Esophagus mucosa (tissue), 1 donor: ENCODE measurements at places on chromosomes 2 and 18. TPM values are rescaled to one million over a fixed set of nuclear protein-coding genes. Genes with fewer than 3 reads are reported as not detected.

TRIM54 gene
- 0.16 TPM for total RNA-seq

EVX2 gene
- total RNA-seq, result not detected

SCN9A gene
- total RNA-seq, result 0.28 TPM

CD207 gene
- not detected for total RNA-seq

- ATAC-seq, result no peak
These were observed 13.3 kb downstream of the NPC1 start for GRCh38 chr18:23573020-23573419.

FAM124B gene
- 0.36 TPM for total RNA-seq

DNA sequence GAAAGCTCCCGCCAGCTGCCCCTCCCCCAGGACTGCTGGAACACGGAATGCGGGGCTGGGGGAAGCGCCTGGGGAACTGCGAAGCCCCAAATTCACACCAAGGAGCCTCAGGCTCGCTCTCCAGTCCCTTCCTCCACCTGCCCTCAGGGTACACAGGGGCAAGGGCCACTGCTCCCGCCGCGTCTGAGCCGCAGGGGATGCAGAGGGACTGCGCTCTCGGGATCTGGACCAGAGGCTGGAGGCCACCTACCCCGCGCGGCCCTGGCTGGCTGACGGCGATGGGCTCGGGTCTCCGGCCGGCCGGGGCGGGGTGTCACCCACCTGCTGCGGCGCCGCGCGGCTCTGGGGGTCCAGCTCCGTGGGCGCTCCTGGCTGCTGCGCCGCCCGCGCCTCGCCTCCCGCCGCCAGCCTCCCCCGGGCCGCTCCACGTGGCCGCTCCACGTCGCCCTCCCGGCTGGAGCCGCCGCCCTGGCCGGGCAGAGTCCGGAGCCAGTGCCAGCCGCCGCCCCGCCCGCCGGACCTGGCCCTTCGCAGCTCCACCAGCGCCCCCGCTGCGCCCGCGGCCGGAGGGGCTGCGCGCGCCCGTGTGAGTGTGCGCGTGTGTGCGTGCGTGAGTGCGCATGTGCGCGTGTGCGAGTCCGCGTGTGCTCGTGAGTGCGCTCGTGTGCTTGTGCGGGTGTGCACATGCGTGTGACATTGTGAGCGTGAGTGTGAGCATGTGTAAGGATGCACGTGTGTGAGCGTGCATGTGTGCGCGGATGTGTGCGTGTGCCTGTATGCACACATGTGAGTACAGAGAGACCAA is at the start of gene CGREF1:
TSS of gene CGREF1 (minus strand) at position 604 of the 805 bp plus-strand sequence. CDS start 14,762 bp downstream, outside the sequence.
- no peak for ATAC-seq

DNA sequence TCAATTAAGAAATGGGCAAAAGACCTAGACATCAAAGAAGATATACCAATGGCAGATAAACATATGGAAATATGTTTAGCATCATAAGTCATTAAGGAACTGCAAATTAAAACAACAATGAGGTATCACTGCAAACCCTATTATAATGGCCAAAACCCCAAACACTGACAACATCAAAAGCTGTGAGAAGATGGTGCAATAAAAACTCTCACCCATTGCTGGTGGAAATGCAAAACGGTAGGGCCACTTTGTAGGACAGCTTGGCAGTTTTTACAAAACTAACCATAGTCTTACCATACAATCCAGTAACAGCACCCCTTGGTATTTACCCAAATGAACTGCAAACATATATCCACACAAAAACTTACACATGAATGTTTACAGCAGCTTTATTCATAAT is 213.1 kb downstream of the UBE2E3 start:
- no peak for ATAC-seq

CPS1 gene
- total RNA-seq, result 4.7 TPM

GRCh38 chr2:167480986-167481309 is 592.7 kb downstream of the XIRP2 start:
- ATAC-seq, result no peak

MALL gene
- 248 TPM for total RNA-seq

- ATAC-seq, result no peak
These were observed 179.7 kb upstream of the ETAA1 start for GRCh38 chr2:67217398-67217797.

HSBP1L1 gene
- 15.5 TPM for total RNA-seq
